ENCODE measurements at places on chromosomes 6 and 20.

GRCh38 chr6:37614491-37614890, 83.2 kb downstream of the MDGA1 start:
- no peak for DNase-seq

GRCh38 chr6:96505363-96505762, 16.2 kb upstream of the UFL1 start:
- DNase-seq = no peak

GRCh38 chr6:157283900-157284737, 39.2 kb downstream of the TMEM242 start:
- DNase-seq = no peak

DNA sequence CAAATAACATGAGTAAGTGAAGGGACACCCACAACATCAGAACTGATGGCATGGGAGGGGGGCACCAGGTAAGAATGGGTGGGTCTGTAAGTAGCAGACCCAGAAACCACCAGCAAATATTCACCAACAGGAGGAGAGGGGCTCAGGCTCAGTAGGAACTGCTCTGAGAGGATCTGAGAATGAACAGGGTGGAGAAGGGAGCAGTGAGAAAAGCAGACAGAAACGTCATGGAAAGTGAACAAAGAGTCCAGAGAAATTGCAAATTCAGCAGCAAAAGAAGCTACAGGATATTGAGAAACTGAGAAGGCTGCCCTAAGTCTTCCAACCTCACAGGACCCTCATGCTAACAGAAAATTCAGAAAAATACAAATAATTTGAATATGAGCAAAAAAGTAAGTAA, 121.3 kb downstream of the KIF16B start:
- DNase-seq = no peak

DNA sequence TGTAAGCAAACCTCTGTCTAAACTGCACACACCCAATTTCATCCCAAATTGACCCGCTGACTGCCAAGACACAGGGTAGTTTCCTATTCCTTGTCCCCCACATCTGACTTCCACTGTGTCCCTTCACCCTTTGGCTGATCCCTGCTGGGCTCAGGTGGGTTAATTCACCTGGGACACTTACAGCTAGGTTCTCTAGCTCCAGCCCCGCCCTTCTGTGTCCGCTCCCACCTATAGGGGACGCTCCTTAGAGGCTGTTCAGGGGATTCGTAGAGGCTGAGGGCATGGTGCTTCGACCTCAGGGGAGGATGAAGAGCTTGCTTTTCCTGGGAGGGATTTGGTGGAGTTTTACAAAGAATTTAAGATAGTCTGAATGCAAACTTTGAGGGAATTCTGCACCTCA, 4.0 kb upstream of the CD93 start:
- DNase-seq = no peak

GRCh38 chr6:18515767-18516166, 128.6 kb downstream of the RNF144B start:
- DNase-seq = no peak

- DNase-seq = no peak
Observed at GRCh38 chr20:61422636-61423425, 170.8 kb downstream of the CDH4 start.

- no peak for DNase-seq
Observed at GRCh38 chr6:72740135-72740534, 118.3 kb downstream of the KCNQ5 start.

DNA sequence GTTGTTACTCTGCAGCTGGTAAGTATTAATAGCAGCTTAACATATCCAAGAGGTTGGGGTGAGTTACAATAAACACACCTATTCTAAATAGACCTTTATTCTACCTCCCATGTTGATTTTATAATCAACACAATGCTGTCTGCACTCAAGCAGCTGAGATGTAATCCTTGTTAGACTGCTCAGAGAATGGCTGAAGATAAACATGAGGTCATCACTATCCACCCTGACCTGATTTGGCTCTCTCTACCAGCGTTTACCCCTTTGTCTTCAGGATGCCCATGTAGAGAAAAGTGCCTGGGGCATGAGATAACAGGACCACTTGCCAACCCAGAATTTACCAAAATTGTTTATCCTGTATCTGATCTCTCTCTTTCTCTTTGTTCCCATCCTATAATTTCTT, 220.7 kb upstream of the DEFB112 start:
- DNase-seq = no peak

DNA sequence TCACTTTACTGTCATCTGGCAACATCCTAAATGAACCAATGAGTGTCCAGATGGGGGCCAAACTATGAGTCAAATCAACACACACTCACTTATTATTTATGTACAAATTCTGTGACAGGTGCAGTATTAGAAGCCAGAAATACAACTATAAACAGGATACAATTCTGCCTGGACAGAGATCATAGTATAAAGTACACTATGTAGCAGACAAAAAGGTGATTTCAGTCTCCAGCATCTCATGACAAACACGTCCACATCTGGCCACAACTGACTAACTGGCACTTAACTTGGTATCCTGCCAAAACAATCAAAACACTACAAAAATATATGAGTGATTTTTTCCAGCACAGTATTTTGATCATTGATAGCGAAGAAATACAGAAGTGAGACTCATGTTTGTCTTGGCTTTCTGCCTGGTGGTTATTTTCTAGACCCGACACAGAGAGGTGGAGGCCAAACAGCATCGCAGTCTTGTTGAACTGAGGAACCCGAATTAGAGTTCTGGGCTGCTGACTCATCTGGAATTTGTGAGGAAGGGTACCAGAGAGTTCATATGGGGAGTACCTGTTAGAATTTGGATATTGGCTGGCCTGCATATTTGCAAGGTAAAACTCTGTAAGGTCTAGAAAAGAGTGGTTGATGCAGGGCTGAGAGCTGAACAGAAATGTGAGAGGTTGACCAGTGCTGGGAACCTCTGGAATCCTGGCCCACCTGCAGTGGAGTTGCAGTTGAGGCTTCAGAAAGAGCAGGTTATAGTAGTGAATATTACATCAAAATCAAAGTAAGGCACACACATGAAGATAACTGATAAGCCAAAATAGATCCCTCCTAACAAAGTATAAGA, 475.2 kb downstream of the PTPRT start:
- no peak for DNase-seq

DNA sequence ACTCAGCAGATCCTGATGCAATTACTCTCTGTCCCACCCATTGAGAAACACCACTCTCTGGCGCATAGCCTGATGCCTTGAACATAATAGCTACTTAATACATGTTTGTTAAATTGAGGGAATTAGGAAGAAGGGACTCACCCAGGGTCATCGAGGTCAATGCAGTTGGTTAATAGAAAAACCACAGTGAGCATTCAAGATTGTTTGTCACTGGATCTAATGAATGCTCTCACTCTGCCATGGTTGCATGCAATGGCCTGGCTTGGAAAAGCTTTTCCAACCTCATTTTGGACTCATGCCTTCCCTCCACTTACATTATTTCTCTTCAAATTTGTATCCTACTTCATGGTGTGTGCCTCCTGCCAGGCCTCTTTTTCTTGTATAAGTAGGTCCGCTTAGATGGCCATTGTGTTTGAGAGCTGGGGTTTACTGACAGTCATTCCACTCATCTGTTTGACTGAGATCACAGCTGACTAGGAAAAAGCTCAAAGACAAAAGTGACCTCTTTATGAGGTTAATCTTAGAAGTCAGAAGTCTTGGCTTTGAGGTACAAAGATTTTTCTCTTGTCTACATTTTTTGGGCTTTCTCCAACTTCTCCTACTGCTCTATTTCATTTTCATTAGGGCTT, 154.8 kb upstream of the RAB32 start:
- DNase-seq = no peak

GRCh38 chr20:35004051-35004725, 48.5 kb downstream of the MYH7B start:
- no peak for DNase-seq

DNA sequence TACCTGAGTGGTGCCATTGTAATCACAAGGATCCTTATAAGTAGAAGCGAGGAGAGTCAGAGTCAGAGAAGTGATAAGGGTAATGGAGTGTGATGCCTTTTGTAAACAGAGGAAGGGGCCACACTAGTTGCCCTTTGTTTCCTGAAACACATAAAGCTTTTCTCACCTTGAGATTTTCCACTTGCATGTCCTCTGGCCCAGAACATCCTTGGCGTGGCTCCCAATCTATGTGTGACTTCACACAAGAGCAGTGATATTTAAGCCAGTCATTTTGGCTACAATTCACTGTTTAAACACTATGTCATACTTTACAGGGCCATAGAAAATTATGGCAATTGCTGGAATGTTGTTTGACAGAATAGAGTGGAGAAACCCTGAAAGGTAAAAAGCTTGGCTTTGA, 121.2 kb upstream of the BTN3A2 start:
- no peak for DNase-seq

GRCh38 chr6:29491574-29491973, 3.8 kb upstream of the MAS1L start:
- DNase-seq = no peak

DNA sequence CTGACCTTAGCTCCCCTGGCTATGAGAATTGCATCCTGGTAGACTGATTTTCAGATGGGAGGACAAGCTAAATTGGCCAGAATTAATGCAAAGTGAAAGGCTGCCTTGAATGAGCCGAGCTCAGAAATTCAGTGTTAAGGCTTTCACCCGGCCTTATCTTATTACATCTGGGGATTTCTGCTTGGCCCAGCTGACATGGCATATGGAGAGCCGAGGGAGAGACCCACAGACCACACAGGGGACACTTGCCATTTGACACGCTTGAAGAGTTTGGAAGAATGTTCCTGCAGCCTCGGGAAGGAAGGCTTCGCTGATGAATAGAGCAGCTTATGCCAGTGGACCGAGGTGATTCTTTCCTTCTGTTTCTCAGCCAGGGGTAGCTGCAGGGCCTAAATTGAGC, 9.0 kb downstream of the MOCS3 start:
- no peak for DNase-seq

DNA sequence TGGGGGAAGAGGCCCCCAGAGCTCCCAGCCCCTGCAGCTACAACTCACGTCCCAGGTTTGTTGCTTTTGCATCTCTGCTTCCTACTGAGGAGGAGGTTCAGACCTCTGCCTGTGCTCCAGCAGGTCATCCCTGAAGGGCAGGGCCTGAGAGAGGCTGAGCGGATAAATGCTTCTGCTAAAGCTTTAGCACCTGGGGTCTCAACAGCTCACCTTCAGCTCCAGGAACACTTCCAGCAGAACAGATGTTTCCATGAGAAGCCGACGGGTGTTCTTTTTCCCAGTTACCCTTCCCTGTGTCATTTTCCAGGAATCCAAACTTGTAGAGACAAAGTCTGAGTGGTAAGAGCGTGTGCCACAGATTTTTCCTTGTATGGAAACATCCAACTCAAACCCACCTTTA, 208.8 kb downstream of the TBC1D7 start:
- no peak for DNase-seq

GRCh38 chr6:129908858-129909257, 47.7 kb upstream of the TMEM244 start:
- no peak for DNase-seq

DNA sequence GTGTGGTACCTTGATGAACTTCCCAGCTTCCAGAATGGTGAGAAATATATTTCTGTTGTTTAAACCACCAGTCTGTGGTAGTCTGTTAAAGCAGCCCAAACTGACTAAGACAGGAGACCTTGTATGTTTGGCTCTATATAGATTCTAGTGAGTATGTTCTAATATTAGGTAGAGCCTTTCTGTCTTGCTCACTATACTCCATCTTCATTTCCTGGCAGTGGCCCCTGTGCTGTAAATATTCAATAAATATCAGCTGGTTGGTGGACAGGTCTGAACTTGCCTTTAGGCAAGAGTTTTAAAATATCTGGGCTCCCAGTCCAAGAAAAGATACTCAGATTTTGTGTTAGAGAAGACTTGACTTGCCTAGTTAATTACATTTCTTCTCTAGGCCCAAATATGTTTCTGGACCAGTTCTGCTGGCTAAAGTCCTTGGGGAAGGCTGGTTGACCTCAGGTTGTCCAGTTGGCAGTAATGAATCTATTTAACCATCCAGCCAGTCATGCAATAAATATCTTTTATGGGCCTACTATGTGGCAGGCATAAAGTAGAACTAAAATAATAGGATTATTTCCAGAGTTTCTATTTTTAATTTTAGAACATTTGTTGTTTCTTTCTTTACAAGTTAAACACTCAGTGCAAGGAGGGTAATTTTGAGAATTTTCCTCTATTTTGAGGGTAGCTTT, 22.3 kb downstream of the PPP1R14C start:
- no peak for DNase-seq

DNA sequence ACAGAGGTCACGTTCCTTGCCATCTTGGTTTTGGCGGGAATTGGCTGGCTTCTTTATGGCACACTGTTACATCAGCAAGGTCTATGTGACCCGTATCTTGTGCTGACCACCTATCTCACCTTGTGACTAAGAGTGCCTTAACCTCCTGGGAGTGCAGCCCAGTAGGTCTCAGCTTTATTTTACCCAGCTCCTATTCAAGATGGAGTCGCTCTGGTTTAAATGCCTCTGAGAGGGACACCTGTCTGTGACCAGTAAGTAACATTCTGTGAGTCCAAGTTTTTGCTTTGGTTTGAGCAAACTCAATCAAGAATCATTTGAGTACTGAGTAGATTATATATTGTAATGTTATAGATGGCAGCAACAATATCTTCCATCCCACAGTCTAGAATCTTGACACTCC, 85.0 kb downstream of the BMP2 start:
- DNase-seq = no peak

DNA sequence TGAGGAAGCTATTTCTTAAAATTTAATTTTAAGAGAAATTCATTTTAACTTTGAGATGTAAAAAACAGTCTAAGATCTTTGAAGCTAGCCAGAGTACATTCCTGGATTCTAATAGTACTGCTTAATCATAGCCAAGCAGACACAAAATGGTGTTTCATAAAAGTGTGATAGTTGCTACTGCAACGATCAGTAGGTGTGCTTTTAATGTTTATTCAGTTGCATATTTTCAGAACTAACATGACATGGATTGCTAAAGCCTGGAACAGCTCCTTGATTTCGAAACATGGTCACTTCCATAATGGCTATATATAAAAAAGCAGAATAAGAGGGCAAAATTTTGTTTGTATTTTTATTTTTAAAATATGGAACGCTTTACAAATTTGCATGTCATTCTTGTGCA, 35.5 kb downstream of the SESN1 start:
- no peak for DNase-seq

GRCh38 chr20:48461091-48461734, 366.6 kb downstream of the PREX1 start:
- DNase-seq = no peak

DNA sequence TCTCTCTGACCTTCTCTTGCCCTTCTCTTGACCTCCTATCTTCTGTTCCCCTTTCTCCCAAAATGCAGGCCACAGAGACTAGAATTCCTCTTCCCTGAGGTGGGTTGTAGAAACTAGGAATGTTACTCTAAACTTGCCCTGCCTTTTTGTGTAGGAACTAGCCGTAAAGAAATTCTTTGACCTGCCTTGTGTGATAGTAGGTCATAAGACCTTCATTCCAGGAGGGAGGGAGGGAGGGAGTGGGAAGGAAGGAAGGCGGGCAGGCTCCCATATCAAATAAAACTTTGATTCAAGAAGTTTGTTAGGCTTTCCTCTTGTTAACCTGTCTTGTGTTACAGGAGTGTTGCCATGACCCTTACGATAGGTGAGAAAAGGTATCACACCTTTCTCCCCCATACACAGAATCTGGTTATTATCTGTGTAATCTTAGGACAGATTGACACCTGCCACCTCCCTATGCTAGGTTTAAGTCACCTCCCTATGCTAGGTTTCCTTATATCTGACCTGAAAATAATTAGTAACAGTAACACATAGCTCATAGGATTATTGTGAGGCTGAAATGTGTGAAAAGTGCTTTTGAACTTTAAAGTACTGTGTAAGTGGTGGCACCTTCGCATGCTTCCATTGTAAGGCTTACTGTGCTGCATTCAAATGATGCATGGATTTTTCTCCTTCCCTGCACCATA, 32.6 kb upstream of the FUCA2 start:
- DNase-seq = no peak
